ENCODE measurements at places on chromosomes 4 and X.

DNA sequence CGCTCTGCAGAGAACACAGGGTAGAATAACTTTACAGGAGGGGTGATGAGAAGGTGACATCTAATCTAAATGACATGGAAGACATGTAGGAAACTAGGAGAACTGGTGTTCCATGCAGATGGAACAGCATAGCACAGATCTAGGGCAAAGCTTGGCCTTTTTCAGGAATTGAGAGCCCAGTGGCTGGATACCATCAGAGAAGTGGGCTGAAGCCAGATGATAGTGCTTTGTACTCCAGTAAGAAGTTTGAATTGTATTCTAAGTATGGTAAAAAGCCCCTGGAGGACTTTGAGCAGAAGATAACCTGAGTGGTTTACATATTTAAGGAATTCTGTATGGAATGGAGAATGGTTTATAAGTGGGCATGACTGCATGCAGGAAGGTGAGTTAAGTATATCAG, 32.8 kb downstream of the ENOPH1 start:
- DNase-seq = no peak

GRCh38 chr4:119627267-119628255, 1.0 kb downstream of the PDE5A start:
- DNase-seq = peak; percentile 28

DNA sequence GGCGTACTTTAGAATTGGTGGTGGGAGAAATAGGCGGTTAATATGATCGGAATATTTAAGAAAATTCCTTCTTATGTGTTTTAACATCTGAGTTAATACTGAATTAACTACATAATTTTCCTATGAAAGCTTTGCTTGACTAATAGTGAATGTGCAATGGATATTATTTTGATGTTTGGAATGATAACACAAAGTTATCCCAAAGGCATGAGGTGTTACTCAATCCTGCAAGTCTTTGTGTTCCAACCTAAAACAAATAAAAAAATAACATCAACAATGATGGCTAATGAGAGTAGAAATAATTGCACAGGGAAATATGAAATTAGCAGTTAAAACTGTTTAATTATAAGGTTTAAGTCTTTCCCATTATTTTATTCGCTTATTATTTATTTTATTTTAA, 183.6 kb upstream of the ARSJ start:
- DNase-seq = no peak

- DNase-seq = no peak
Observed at GRCh38 chrX:19742826-19743225, 144.6 kb downstream of the SH3KBP1 start.

- no peak for DNase-seq
Observed at GRCh38 chr4:181008164-181008563, 1235.0 kb upstream of the TENM3 start.

DNA sequence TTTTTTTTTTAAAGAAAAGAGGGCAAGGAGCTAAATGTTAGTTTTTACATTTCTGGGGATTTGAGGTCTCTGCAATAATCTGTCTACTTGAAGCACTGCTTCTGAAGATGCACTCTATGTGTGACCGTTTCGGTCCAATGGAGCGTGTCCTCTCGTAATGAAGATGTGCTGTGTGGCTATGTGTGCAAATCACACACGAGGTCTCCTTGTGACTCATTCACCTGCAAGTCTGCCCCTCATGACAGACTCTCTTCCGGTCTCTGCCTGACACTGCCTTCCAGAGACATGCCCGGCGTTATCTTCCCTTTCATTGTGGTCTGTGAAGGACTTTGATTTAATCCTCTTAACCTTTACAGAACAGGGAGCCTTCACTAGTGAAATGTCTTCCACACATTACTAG, 84.3 kb downstream of the TRAM1L1 start:
- no peak for DNase-seq

GRCh38 chrX:87468941-87469340, 48.7 kb upstream of the KLHL4 start:
- DNase-seq = no peak

DNA sequence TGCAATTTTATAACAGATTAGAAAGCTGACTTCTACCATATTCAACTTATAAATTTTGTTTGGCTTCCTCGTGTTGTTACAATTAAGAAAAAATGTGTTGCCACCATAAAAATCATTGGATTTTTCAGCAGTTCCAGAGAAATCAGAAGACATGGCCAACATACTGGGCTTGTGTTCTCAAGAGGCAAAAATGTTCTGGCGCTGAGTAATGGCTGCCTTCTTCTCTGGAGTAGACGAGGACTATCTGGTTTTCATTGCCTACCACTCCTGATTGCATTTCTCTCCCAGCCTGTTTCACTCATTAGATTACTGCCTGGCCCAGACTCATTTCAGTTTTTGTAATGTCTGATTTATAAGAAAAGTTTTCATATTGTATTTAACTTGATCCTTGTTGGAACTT, 122.3 kb downstream of the ARHGAP10 start:
- no peak for DNase-seq

- no peak for DNase-seq
Observed at GRCh38 chr4:74441744-74442143, 3.2 kb upstream of the AREG start.

GRCh38 chr4:74033739-74034138, 4.8 kb downstream of the CXCL3 start:
- no peak for DNase-seq

- DNase-seq = no peak
Observed at GRCh38 chrX:30039768-30040167, 175.6 kb upstream of the MAGEB2 start.

DNA sequence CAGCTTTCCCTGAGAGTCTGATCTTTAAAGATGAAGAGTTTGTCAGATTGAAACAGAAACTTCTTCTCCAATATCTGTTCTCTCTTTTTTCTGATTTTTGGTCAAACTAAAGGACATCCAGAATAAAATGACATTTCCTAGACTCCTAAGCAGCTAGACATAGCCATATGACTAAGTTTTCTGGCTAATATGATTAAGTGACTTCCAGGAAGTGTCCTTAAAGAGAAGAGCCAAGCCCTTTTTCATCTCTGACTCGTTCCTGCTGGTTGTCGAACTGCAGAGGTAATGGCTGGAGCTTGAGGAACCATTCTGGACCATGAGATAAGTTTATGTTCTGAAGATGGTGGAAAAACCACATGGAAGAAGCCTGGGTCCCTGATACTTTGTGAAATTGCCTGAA, 546.0 kb downstream of the BCOR start:
- DNase-seq = no peak

DNA sequence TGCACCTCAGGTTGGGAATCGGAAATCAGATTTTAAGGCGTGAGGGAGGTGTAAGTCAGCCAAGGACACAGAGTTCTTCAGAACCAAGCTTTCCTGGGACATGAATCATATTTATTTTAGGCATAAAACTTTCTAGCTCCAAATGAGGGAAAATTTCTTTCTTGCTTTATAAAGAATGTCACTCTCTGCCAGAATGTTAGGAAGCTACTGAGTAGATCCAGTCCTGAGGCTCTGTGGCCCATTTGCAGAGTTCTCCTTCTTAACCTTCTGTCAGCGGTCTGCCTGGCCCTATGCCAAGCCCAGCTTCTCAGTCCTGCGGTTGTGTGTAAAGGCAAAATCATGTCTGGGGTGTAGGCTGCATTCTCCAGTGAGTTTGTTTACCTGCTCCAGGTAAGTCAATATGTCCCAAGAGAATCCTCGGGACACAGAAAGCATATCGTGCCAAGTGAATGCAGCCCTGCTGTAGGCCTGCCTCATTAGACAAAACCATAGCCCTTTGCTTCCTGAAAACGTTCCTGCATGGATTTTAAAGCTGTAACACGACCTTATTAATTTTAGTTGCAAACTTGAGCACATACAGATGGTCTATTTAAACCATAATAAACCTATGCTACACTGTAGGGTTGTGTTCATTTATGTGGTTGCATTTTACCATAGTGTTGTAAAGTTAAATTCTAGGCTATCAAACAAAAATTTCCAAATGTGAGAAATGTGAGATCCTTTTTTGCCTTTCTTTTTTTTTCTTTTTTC, 29.2 kb upstream of the CCNI start:
- no peak for DNase-seq

GRCh38 chrX:20664131-20664530, 397.4 kb upstream of the RPS6KA3 start:
- no peak for DNase-seq

GRCh38 chrX:148517176-148517575, 16.8 kb downstream of the AFF2 start:
- DNase-seq = no peak

GRCh38 chr4:8468746-8469535, 28.4 kb downstream of the TRMT44 start:
- peak; percentile 14 for DNase-seq

DNA sequence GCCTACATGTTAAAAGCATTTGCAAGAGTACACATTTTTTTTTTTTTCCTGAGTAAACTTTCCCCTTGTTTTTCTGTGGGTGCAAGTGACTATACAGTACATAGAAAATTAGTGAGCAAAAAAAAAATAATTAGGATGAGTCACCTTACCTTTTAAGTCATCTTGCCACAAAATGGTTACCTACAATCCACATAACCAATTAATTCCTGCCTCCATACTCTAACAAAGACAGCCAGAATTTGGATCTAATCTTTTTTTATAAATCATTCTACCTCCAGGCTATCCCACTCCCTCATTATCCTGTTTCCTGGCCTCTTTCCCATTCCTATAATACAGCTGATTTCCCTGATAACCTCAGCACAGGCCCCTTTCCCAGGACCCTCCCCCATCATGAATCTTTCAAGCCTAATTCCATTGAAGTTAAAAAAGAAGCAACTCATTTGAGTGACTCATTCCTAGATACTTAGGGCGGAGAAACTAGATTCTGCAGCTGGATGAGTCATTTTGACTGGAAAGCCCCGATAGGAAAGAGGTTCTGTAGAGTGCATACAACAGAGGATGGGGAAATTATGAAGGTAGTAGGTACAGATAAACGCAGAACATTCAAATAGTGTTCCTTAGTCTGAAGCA, 128.2 kb downstream of the C4orf51 start:
- DNase-seq = no peak

DNA sequence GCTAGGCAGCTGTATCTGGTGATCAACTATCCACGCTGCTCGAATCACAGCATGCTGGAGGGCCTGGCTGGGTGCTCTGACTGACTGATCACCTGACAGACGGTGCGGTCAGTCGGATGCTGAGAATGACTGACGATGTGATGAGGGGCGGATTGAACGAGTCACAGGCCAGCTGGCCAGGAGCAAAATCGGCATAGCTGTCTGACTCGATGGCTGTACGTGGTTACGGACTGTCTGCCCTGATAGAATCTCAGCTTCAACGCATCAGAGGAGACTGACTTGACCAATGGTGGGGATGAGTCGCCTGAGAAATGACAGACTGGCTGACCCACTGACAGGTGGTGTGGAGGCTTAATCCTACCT, 1.0 kb upstream of the SUV39H1 start:
- no peak for DNase-seq

DNA sequence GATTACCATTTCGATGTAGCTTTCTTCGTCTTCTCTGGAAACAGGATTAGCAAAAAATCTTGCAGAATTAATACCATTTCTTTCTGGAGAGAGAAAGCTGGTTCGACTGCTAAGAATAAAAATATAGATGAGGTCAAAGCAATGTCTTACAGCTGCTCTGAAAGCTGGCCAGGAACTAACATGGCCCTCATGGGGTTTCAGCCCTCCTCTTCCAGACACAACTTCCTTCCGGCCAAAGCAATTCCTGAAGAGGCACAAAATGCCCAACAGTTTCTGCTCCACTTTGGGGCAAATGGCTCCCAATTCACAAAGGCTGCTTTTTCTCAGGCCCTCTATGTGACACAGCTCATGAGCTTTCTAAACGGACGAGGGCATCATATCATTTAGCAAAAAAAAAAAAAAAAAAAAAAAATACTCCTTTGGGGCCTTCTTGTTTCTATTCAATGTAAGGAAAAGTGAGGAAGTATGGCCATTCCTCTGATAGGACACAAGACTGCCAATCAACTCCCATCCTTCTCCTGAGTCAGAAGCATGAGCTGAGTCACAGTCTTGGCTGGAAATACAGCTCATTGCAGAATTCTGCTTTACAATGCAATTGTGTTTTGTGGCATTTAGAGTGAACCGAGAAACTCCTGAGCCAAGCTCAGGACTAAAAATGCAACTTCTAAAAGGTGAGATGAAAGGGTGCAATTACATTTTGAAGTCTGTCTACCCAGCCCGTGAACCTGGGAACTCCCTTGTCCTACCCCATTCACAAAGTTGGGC, 42.7 kb upstream of the CTAG2 start:
- no peak for DNase-seq

GRCh38 chr4:79689740-79690139, 281.7 kb upstream of the GK2 start:
- DNase-seq = no peak

DNA sequence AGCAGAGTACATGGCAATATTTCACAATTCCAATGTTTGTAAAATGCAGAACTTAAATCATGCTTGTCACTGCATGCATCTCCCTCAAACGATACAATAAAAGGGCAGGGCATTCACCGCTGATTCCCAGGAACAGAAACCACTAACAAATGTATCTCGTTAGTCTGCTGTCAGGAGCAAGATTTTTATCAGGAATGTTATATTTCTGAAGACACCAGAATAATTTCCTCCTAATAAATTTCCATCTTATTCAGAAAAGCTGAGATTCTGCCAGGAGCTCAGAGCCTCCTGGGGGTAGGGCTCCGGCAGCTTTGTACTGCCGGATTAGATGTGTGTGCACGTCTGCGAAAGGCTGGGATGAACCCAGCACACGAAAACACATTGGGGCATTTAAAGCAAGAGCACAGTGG, 54.0 kb upstream of the LDB2 start:
- no peak for DNase-seq

DNA sequence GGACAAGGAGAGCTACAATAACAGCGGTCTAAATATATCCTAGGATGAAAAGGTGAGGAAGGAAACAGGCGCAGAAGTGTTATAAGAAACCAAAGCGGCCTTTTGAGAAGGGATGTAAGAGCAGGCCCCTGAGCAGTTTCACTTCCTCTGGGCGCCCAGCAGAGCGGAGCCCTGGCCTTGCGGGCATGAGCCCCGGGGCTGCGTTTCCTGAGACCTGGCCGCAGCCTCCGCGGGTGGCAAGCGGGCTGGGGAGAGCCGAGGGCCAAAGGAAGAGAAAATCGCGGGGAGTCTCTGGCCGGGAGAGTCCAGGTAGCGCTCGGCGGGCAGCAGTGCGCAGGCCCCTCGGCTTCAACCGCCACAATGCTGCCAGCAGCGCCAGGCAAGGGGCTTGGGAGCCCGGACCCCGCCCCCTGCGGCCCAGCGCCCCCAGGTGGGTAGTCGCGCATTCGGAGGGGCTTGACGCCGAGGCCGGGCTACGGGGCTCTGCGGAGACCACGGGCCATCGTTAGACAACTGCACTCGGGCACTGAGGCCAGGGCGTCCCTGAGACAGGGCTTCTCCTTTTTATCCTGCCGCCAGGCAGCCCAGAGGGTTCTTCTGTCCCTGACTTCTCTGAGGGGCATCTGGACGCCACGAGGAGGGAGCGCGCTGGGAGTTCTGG, at the start of gene BANK1:
BANK1 (plus strand) TSS at position 210 of the 661 bp plus-strand sequence; CDS start at position 361, 151 bp downstream.
- DNase-seq = peak; percentile 18

Data from stimulated activated CD8-positive, alpha-beta memory T cell treated with anti-CD3 and anti-CD28 coated beads, Interleukin-7, amount 100 ng/mL, for 48 hours (primary cell).